Activated T-cell treated with anti-CD3 and anti-CD28 coated beads, Interleukin-2, amount 50 U/mL, for 72 hours (primary cell): ENCODE measurements at places on chromosomes 6 and 20.

DNA sequence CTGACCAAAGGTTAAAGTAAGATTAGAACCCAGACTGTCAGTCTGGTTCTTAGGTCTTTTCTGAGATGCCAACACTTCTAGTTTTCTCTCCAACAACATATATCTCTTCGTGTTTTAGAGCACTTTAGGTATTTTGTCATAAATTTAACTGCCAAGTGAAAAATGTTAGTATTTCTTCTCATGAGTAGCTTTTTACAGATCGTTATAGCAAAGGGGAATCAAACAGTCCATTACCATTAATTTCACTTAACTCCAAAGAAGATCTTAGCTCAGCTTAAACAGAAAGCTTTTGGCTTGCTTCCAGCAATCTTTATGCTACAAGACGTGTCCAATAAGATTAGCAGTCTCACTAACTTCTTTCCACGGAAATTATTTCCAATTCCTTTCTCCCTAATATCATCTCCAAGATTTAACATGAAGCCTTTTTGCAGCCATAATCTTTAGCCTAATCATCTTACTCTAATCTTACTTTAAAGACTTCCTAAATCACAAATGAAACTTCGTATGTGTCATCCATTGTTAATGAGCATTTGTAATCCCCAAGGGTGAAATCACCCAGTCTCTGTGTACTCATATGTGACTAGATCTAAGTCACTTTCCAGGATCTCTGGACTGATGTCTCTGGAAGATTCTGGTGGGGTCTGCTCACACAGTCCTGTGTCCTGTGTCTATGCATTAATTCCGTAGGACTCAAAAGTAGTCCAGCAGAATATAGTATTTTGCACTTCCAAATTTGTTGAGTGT lies 38.7 kb downstream of the MOXD1 start:
- no peak for DNase-seq

GRCh38 chr6:151118461-151119123 lies 121.2 kb upstream of the AKAP12 start:
- DNase-seq: no peak

DNA sequence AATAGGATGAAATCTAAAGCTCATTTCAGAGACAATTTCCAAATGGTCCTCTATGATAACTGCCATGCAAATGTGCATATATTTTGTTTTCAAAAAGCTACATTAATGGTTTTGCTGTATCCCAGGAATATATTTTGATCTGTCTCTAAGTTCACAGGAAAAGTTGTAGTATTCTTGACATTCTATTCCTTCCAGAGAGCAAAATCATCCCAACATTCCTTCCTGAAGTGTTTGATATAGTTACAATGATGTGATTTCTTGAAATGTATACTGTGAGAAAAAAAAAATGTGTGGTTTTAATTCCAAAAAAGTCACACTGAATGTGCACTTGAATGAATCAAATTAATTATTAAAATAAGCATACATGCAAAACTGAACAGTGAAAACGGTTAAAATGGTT lies 996.0 kb upstream of the CITED2 start:
- no peak for DNase-seq

DNA sequence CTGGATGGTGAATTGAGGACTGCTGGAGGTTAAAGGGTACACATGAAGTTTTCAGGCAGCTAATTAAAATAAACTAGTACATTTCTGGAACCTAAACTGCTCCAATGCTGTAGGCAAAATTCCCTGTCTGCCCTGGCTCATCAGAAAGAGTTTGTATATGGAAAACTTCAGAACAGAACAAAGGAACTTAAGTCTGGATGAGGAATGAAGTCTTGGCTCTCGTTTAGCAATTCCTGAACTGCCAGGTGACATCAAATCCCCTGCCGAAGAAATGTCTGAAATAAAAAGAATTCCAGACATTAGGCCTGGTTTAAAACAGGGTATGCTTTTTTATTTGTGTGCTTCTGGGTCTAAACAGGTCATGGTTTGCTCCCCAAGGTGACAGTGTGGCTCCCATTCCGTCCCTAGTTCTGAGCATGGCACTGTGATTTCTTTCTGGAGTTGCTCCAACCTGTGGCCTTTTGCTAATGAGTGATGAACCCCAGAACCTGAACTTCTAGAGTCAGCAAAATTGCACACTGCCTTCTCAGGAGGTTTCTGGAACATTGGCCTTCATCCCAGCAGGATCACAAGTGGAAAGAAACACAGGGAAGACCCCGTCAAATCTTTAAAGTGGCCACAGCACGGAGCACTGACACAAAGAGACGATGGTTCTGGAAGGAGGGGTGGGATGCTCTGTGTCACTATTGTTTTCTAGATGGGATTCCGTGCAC lies 129.4 kb upstream of the NAA20 start:
- DNase-seq: no peak

DNA sequence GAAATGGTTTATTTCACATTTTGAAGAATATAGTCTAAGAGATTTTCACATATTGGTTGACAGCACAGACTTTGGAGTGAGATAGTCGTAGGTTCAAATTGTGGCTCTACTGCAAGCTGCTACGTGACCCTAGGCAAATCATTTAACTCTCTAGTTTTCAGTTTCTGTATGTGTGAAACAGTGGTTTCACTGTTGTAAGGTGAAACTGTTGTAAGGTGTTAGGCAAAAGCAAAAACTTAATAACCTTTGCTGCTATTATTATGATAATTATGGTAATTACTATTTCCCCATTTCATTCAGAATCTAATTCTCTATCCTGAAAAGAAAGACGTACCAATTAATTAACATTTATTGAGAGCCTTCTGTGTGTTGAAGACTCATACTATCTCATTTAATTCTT lies 144.2 kb downstream of the REV3L start:
- DNase-seq: peak; percentile 6
